ENCODE measurements at places on chromosomes 2 and 18. TPM values are rescaled to one million over a fixed set of nuclear protein-coding genes. Genes with fewer than 3 reads are reported as not detected.

CTAGE1 gene
- not detected for total RNA-seq

TDRD15 gene
- not detected for total RNA-seq

LYPD6B gene
- total RNA-seq = 10.1 TPM

- no peak for DNase-seq
Observed at GRCh38 chr18:38369772-38370690, 804.4 kb upstream of the CELF4 start.

DNA sequence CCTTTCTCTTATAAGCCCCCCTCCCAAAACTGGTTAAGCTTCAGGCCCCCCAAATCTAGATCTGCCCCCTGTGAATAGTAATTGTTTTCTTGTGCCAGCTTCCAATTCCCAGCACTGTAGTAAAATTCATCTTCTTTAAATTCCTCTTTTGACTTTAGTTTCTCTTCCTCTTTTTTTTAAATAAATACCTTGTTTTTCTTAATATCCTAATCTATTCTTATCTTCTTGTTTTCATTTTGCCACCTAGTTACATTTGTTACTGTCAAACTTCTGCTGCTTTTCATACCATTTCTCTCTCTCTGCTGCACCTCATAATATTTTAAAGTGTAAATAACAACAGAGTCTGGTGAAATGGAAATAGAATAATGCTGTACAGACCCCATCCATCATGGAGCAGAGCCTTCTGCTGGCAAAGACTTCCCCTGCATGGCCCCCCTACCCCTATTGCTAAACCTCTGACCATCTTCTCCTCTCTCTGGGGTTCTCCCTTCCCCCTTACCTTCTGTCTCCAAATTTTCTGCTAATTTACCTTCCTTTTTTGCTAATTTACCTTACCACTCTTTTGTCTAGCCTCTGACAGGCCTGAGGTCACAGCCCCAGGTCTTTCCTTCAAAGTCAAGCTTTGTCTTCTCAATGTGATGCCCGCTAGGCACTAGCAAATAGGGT lies 94.9 kb upstream of the PAPOLG start:
- DNase-seq = no peak
